Erythroblast (primary cell): ENCODE measurements at places on chromosomes 12 and 14.

- no peak for DNase-seq
Measured at GRCh38 chr12:5236022-5236640, 192.5 kb downstream of the KCNA5 start.

- no peak for DNase-seq
Measured at GRCh38 chr12:65324551-65324950, 46.1 kb downstream of the MSRB3 start.

DNA sequence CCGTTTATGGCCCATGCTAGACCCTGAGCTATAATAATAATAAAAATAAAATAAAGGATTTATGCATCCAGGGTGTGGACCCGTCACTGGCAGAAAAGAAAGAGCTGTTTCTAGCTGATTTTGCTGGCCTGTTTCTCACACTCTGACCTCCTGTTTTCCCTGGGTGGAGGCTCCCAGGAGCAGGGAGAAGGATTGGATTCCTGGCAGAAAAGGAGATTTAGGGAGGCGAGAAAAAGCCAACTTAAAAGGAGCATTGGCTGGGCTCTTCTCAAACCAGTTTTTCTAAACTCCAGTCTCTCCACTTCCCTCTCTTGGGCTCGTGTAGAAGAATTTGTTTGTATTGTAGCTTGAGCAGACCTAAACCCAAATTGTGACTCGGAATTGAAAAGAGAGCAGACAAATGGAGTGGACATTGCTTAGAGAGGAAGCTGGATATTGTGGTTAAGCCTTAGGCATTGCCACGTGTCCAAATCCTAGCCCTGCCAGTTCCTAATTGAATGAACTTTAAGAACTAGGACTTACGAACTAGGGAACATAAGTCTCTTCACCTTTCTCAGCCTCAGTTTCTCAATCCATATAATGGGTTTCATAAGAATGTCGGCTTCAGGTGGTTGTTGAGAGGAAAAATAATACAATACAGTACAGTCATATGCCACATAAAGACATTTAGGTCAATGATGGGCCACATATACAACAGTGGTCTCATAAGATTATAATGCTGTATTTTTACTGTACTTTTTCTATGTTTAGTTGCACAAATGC, 14.4 kb upstream of the TBX5 start:
- DNase-seq = no peak

DNA sequence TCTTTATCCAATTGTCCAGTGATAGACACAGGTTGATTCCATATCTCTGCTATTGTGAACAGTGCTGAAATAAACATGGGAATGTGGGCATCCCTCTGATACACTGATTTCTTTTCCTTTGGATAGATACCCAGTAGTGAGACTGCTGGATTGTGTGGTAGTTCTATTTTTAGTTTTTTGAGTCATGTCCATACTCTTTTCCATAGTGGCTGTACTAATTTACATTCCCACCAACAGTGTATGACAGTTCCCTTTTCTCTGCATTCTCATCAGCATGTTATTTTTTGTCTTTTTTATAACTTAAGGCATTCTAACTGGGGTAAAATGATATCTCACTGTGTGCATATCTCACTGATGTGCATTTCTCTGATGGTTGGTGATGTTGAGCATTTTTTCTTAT, 24.8 kb upstream of the VASH1 start:
- no peak for DNase-seq

DNA sequence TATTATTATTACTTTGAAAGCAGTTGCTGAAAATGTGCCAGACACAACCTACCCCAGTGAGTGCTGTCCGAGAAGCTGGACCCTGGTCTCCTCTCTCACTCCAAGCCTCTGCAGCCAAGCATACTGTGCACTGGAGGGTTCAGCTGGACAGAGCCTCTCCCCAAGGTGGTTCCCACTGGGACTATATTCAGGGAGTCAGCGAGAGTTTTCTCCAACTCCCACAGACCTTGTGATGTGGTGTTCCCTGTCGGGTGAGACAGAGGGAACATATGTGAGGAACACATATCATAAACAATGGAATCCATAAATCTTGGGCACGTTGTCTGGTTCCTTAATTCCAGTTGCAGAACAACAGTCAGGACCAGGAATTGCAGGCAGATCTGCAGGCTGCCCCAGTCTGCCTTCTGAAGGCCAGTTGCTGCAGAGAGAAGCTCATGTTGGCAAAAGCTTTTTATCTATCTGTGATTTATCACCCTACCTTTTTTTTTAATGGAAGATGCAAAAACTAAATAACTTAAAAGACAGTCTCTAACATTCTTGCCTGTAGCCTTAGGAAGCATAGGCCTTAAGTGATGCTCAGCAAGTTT, 619.8 kb upstream of the TBX3 start:
- DNase-seq = no peak

GRCh38 chr12:63410197-63410596, 258.1 kb downstream of the DPY19L2 start:
- no peak for DNase-seq

DNA sequence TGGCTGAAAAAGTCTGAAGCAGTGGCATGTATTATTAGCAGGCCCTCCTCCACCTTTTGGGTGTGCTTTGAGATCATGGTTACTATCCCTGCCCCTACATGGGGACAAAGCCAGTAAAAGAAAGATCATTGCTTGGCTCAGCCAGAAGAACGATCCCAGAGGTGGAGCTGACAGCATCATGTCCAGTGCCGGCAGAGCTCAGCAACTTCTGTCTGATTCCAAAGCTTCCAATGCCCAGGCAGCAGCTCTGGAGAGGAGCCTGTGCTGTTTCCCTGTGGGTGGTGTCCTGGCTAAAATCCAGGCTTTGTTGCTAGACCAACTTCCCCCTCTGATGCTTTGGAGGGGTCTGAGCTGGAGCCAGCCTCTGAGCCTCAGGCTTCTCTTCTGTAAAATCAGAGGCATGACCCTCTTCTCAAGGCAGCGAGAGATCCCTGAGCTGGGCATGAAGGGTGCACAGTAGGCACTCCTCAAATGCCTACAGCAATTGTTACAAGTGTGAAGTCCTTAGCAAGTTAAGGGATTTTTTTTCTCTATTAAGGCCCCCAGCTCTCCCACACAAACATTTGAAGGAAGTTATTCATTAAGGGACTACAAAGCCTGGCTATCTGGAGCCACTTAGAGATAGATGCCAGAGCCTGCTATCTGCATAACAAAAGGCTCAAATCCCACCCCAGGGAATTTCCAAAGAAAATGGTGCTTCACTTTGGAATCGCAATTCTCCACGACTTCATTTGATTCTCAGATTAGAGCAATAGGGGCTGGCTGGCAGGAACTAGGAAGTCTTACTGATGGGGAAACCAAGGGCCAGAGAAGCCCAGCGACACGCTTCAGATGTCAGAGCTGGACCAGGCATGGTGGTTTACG, 10.9 kb upstream of the GSC start:
- no peak for DNase-seq

DNA sequence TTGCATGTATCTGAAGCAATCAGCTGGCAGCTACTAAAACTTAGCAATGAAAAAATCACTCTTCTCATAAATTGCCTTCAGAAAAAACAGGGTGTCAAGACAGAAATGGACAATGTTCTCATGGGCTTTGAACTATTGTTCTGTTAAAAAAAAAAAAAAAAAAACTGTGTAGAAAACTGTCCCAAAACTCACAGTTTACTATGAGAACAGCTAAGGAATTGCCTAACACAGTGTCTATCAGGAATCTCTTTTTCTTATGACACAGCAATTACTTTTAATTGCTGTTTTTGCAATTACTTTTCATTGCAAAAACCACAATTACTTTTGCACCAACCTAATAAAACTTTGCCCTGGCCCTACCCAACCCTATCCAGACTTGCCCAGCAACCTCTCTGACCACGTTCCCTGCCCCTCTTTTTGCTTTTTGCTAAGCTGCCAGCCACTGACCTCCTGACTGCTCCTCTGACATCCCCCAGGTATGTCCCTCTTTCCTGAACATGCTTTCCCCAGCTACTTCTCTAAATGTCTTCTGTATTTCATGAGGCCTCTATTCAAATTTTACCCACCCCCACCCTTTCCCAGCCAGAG, 68.0 kb upstream of the SLCO1C1 start:
- DNase-seq = no peak

GRCh38 chr14:83463500-83464098, 1929.9 kb upstream of the SEL1L start:
- DNase-seq = peak; percentile 40

DNA sequence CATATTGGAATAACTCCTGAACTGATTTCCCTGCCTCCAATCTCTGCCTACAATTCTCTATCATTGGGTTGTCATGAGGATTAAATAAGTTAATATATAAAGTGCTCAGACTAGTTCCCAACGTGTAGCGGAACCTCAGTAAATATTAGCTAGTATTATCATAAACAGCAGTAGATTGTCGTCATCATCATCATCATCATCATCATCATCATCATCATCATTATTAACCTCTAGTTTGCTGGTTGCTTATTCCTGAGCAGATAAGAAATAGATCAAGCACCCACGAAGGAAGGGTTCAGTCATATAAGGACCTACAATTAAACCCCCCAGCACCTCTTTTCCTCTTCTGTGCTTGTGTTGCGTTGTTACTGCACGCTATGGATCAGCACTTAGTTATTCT, 48.8 kb upstream of the PARP11 start:
- no peak for DNase-seq

DNA sequence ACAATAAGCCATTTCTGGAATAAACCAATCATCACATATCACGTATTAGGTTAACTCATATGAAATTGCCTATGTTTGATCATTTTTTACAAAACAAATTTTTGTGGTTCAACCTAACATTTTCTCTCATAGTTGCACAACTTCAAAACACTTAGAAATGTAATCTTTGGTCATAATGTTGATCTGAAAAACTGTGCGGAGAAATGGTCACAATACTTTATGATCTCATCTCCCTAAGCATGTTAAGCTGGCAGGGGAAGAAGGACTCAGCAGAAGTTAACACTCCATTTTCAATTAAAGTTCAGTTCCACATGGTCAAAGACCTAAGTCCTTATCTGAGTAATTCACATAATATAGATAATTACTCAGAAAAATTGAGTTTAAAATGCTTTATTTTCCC, 194.8 kb downstream of the CAPZA3 start:
- no peak for DNase-seq

DNA sequence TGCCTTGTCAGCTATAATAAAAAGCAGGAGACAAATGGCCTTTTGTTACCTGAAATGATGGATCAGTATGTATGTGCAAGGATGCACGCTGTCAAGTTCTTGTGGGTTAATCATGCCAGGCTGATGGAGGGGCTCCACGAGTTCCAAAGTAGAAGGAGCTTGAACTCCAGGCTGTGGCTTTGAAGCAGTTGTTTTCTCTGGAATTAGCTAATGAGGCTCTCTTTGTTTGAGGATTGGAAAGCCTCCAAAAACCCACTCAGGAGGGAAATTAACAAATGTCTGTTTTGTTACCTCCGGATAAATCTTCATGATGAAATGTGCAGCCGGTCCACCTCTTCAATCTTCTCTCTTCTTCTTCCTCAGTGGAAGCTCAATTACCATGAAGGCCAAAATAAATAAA, 605.5 kb downstream of the DIO2 start:
- DNase-seq = no peak

- peak; percentile 25 for DNase-seq
Measured at GRCh38 chr12:25583545-25583944, 30.5 kb upstream of the LMNTD1 start.

DNA sequence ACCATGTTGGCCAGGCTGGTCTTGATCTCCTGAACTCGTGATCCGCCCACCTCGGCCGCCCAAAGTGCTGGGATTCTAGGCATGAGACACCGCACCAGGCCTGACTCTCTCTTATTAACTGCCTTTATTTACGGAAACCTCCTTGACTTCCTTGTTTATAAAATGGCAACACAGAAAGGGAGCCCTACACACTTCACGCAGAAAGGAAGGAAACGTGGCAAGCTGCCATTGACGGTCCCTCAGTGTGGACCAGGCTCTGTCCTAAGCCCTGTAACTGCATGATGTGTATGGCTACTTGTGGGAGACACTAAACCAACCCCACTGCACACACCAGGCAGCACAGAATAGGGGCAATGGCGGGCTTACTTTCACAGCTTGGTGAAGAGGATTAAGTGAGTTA, 11.7 kb downstream of the CINP start:
- DNase-seq = no peak

- DNase-seq = peak; percentile 17
Measured at GRCh38 chr14:104697892-104698583, 8.6 kb downstream of the INF2 start.

- DNase-seq = no peak
Measured at GRCh38 chr14:23062002-23062401, 4.7 kb upstream of the CDH24 start.

GRCh38 chr12:76674669-76675315, 89.1 kb upstream of the ZDHHC17 start:
- DNase-seq = no peak

GRCh38 chr14:93201155-93201704, 5.6 kb downstream of the GON7 start:
- DNase-seq = no peak

- DNase-seq = no peak
Measured at GRCh38 chr14:100419856-100420255, 96.7 kb downstream of the SLC25A47 start.

GRCh38 chr12:96822641-96823040, 84.4 kb upstream of the NEDD1 start:
- no peak for DNase-seq

- DNase-seq = no peak
Measured at GRCh38 chr14:45254771-45255170, 1.8 kb upstream of the MIS18BP1 start.

- no peak for DNase-seq
Measured at GRCh38 chr12:122032580-122032979, 10.9 kb downstream of the BCL7A start.

DNA sequence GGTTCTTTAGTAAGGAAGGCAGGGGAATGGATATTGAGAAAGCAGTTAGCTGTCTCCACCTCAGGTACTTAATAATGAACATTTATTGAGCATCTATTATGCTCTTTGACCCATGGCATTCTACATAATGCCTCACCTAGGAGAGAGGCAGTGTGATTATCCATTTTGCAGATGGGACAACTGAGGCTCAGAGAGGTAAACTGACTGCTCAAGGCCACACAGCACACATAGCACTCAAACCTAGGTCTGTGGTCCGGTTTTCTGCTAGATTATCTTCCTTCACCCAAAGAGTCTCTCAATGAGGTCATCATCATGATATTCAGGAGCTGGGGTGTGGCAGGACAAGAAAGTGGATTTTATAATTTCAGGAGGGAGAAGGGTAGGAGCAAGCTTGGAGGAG, 199.1 kb upstream of the LHX5 start:
- no peak for DNase-seq

GRCh38 chr12:44921736-44922135, 45.6 kb upstream of the NELL2 start:
- no peak for DNase-seq

DNA sequence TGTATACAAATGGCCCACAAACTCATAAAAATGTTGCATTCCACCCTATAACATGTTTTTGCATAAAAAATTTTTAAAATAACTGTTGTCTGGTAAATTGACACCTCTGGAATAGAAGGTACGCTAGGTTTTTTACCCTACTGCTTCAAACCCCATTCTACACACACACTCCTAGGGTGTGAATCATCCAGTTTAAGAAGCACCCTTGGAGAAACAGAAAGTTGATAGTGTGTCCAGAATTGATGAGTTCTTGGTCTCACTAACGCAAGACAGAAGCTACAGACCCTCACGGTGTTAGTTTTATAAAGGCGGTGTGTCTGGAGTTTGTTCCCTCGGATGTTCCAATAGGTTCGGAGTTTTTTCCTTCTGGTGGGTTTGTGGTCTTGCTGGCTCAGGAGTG, 158.5 kb downstream of the KLRB1 start:
- DNase-seq = peak; percentile 51
